ENCODE measurements at places on chromosomes 4 and X. TPM values are rescaled to one million over a fixed set of nuclear protein-coding genes. Genes with fewer than 3 reads are reported as not detected.

DNA sequence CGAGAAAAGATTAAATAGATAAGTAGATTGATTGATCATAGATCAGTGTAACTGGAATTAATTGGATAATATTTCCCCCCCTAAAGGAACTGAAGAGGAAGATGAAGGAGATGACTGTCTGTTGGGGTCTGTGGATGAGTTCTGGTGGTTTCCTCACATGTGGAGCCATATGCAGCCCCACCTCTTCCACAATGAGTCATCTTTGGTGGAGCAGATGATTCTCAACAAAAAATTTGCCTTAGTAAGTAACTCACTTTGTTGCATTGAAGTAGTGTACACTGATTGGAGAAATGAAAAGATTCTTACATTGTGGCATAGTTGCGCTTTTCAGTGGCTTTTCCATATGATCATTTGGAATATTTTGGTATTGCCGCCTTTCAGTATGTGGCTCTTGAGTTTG, 80.4 kb downstream of the NDST3 start:
- H3K36me3 ChIP-seq: no peaks in the 10 kb centered on the region
- no peaks in the 10 kb centered on the region for H3K4me1 ChIP-seq
- H3K27ac ChIP-seq: no peak overlapping the region

The SPANXC gene
- not detected for total RNA-seq

DNA sequence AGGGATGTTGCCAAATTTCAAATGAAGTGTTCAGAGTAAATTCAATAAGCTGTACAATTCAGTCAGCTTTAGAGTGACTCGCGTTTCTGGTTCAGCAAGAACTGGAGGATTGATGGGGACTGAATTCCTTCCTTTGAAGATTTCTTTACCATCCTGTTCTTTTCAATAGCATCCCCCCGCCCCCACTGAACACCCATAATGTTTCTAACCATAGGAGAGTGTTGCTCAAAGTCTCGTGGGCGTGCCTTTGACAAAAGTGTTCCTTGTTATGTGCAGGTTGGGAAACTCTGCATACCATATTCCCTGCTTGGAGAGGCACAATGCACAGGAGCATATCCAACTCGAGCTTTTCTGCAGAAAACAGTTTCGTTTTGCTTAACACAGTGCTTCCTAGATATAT, 323.5 kb upstream of the CASK start:
- DNase-seq: no peak
- no peaks in the 10 kb centered on the region for H3K4me1 ChIP-seq
- no peaks in the 10 kb centered on the region for H3K27me3 ChIP-seq
- no peaks in the 10 kb centered on the region for H3K36me3 ChIP-seq

DNA sequence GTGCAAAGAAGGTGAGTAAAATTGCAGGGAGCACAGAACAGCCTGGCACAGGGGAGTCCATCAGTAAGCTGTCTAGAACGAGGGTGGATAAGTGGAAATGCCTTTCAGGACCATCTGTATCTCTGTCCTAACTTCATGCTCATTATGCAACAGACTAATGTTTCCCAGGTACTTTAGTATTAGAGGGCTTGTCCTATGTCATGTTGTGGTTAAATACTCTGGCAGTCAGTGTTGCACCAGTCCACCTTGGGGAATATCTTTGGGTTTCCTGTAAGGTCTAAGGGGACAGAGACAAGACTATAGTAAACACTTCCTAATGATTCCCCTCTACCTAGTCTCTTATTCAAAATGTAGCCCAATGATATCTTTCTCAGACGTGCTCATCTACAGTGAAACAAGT, 21.3 kb downstream of the NOCT start:
- H3K4me1 ChIP-seq: 0 out of 2 replicates have a peak, but pooled peaks cover 3% of the 10 kb centered on the region
- no peak for DNase-seq
- peaks cover 6% of the 10 kb centered on the region for H3K36me3 ChIP-seq
- H3K27ac ChIP-seq: no peak overlapping the region

DNA sequence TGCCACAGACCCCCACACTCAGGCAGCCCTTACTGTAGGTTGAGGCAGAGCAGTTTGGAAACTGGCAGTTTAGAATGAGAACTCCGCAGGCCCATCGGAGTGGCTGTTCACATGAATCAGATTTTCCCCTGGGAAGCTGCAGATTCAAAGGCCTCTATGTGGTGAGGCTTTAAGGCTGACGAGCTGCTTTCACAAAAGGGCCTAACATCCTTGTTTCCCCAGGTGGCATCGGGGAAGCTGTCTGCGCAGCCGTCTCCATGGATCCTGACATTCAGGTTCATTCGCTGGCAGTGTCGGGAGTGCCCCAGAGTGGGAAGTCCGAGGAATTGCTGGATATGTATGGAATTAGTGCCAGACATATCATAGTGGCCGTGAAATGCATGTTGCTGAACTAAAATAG, 33.7 kb downstream of the TKTL1 start:
- peaks cover 12% of the 10 kb centered on the region for H3K4me1 ChIP-seq
- H3K27ac ChIP-seq: no peak overlapping the region
- no peaks in the 10 kb centered on the region for H3K27me3 ChIP-seq

DNA sequence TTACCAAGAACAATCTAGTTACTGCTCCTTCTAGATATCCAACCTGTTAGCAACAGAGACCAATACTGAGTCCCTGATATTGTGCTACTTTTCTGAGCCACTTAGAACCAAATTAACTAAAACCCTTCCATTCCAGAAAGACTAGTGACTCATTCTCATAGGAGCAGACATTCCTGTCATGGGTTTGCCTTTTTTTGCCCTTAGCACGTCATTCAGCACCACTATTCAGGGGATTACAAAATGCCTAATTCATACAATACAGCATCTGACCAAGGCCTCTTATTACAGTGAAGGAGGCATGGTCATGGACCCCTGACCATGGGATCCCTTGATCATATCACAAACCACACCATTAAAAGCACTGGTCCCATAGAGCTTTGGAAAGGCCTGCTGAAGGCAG, 123.8 kb upstream of the CXCL13 start:
- H3K27me3 ChIP-seq: no peaks in the 10 kb centered on the region
- no peak overlapping the region for H3K27ac ChIP-seq
- no peaks in the 10 kb centered on the region for H3K4me1 ChIP-seq
- DNase-seq: no peak
- no peak overlapping the region for H3K4me3 ChIP-seq
- H3K36me3 ChIP-seq: no peaks in the 10 kb centered on the region

- H3K36me3 ChIP-seq: no peaks in the 10 kb centered on the region
- no peaks in the 10 kb centered on the region for H3K27me3 ChIP-seq
- H3K27ac ChIP-seq: peak overlapping the region; percentile 90
- H3K4me3 ChIP-seq: peak overlapping the region; percentile 96
Observed at GRCh38 chr4:127781300-127782024, 660 bp upstream of the HSPA4L start.

The SPANXB1 gene
- not detected for total RNA-seq

The C4orf36 gene
- 2.3 TPM for total RNA-seq

The NAP1L3 gene
- not detected for total RNA-seq
